ENCODE measurements at places on chromosomes 7 and 10.

- DNase-seq: no peak
Observed at GRCh38 chr7:75813084-75813483, 522 bp downstream of the CCL24 start.

- DNase-seq: no peak
Observed at GRCh38 chr7:85239109-85239508, 52.3 kb upstream of the SEMA3D start.

DNA sequence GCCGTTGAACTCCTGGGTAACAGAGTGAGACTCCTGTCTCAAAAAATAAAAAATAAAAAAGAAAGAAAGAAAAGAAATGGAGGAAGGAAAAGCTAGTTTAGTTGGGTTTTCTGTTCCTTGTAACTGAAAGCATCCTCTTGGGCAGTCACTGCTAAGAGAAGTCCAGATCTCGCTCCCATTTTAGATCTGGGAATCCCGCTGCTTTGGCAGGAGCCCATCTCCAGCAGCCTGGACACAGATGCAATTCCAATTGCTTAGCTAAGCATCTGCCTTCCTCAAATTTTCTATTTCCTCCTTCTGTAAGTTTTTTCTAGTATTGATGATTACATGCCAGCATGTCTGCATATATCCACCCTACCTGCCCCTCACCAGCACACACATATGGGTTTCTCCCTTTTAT, 54.1 kb downstream of the DENND2A start:
- peak; percentile 75 for DNase-seq

DNA sequence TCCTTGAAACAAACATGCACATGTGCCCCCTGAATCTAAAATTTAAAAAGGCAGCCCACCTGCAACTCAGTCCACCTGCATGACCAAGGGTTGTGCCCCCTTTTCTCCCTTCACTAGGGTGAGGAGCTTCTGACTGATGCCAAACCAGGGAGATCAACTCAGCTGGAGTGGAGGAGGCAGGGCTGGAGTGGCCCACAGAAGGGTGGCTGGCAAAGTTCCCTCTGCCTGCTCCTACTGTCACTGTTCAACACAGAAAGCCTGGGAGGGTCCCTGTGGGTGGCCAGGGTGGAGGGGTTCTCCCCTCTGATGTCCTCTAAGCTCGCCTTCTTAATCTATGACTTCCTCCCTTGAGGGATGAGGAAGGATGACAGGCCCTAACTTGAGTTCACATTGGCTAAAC, 55.7 kb upstream of the ANTXRL start:
- DNase-seq: no peak

DNA sequence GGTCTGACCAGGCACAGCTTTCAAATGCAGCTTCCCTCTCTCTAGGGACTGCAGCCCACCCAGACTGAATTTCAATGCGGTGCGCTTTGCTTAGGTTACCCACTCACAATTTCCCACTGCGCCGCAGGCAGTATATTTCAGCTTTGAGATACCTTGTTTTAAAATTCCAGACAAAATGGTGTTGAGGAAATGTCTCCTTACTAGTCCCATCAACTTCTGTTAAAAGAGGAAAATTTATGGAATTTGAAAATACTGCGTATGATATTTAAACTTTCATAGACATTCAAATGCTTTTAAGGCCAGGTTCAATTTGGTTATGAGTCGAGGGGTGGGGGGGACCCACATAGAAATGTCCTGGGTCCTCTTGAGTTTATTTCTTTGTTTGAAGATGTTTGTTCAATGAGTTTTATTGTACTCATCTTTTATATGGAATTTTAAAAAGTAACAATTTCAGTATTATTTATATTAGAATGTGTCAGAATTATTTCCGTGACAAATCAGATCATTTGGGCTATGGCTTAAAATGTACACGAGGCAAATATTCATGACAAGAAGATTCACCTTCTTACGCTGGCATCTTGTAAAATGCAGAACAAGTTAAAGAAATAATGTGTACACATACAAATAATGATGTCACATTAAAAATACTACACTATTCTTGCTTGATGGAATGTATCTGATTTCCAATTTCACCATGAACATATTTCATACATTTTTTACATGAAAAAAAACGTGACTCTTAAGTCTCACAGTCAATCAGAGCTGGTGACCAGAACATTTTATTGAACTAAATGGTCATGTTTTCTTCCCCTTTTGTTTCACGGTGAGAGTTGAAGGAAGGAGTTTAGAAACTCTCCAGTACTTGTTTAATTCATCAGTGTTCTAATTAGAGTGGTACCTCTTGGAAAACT, 1.3 kb downstream of the IKZF1 start:
- no peak for DNase-seq

DNA sequence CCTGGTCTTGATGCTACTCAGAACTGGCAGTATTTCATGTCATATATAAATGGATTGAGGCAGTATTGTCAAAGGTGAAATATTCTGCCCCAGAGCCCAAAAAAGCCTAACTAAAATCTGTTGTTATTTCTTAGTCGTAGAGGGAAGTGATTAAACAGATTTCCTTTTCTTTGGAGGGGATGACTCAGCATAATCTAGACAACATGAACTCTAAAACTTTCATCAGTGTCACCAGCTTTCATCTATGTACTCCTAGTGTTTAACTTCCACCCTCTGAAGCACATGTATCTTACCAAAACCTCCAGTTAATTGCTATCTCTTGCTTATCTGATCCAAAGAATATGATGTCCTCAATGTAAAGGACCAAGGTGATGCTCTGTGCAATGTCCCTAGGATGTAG, 97.1 kb upstream of the ARID5B start:
- no peak for DNase-seq

DNA sequence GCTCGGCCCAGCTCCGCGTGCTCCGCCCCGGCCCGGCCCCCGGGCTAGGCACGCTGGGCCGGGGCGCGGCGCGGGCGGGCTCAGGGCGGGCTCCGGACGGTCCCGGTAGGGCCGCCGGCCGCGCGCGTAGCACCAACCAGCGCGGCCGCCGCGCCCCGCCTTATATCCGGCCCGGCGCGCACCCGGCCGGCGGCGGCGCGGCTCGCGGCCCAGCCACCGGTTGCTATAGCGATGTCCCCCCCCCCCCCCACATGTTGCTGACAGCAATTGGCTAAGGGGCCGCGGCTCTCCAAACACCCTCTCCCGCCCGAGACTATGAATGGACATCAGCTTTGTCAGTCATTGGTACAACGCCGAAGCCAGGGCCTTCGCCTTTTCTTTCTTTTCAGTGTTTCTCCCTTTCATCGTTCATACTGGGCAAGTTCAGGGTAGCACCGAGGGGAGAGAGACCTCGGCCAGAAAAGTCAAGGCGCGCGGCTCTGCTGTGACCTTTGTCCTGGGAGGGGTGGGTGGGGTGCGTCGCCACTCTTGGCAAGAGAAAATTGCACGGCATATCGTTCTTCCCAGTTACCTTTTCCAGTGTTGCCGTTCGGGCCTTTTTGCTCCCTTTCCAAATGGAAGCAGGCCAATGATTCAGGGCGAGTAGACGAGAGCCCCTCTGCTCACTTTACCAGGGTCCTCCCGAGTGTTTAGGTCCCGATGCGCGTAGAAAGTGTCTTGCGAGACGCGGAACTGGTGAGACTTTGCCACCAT, 354.2 kb downstream of the DNAJB6 start:
- DNase-seq: peak; percentile 83

DNA sequence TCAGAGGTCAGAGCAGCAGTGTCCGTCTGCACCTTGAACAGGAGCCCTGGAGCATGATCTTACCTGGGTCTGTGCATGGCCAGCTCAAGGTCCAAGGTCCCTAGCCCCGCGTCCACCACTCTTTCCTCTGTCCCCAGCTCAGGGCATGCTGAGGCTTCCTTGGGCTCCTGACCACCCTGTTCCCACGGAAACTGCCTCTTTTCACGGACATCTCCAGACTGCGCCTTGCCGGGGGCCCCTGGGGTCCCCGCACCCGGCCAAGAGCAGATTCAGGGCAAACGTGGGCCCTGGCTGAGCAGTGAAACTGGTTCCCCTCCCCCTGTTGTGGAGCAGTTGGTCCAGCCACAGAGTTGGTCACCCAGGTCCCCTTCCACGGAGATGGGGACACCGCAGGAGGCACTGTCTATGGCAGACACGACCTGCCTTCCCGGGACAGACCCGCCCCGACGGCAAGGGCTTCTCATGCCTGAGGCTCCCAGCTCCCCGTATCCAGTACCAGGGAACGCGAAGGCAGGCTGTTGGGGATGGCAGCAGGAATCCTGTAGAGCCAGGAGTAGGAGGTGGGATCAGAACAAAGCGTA, 217.4 kb upstream of the PPP2R2D start:
- no peak for DNase-seq

- DNase-seq: peak; percentile 65
Observed at GRCh38 chr7:94323844-94324243, 70.9 kb upstream of the COL1A2 start.

DNA sequence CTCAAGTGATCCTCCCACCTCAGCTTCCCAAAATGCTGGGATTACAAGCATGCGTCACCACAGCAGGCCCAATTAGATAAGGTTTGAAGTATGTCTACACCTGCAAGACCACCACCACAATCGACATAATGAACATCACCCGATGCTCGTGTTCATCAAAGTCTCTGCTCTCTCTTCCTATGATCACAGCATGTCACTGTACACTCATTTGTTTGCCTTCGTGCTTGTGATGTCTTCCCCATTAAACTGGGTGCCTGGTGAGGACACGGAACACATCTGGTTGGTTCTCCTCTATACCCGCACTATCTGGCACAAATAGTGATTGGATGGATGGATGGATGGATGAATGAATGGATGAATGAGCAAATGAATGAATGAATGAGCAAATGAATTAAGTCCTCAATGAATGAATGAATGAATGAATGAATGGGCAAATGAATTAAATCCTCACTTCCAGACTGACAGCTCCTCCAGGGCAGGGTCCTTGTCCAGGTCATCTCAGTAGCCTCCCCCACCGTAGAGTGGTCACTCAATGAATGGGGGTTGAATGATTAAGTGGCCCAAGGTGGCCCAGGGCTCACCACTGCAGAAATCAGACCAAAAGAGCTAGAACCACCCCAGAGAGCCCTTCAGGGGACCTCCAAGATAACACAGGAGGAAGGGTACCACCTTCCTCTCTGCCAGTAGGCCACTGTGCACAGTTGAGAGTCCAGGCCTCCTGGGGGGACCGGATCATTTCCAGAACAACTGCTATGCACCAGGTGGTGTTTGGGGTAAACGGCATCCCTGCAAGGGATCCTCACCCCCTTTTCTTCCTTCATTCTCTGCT, 101.9 kb upstream of the TNRC18 start:
- peak; percentile 33 for DNase-seq

DNA sequence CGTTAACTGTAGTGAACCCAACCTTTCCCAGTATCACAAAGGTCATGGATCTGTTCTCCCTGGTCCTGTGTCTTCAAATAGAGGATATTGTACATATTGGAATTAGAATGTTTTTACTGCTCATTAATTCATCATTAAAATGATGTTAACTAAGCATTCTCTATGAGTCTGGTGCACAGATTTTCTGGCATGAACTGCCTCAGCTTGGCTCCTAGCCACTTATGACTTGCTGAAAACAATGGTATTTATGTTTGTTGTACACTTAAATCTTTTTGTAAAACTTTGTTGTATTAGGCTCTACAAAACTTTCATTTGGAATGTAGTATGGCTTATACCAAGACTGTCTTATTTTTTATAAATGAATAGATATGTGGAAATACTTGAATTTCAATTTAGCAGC, 329.4 kb downstream of the TFEC start:
- no peak for DNase-seq

DNA sequence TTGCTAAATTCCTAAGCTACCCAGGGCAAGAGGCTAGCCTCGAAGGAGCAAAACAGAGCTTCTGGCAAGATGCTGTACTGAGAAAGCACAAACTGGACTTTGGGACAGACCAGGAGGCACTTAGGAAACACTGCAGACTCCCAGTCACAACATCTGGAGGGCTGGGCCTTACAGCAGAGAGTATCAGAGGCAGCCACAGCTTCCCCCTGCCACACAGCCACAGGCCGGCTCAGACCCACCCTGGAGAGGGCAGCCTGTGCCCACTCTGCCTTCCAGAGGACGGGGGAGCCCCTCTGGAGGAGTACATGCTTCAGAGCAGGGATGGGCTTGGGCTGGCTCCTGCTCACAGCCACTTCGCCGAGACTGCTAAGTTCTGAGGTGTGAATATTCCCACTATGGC, 17.4 kb downstream of the ESYT2 start:
- no peak for DNase-seq

DNA sequence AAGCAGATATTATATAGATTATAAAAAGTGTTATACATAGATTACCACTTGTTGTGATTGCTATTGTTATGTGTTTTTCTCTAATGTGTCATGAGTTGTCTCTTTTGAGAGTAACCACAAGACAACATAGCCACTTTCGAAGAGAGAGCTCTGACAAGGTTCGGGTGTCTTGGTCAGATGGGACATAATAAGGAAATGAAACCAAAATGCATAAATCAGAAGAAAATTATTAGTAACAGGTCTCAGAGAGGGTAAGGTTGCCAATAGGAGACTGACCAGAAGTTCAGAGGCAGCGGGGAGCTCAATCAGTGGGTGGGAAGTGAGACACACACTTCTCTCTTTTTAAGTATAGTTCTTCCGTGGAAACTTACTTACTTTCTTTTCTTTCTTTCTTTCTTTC, 639.2 kb upstream of the POT1 start:
- no peak for DNase-seq

GRCh38 chr7:23898619-23899018, 188.6 kb downstream of the STK31 start:
- DNase-seq: no peak

- DNase-seq: no peak
Observed at GRCh38 chr10:63631991-63632390, 110.8 kb downstream of the REEP3 start.

GRCh38 chr10:30840395-30841050, 191.1 kb downstream of the ZNF438 start:
- peak; percentile 90 for DNase-seq

DNA sequence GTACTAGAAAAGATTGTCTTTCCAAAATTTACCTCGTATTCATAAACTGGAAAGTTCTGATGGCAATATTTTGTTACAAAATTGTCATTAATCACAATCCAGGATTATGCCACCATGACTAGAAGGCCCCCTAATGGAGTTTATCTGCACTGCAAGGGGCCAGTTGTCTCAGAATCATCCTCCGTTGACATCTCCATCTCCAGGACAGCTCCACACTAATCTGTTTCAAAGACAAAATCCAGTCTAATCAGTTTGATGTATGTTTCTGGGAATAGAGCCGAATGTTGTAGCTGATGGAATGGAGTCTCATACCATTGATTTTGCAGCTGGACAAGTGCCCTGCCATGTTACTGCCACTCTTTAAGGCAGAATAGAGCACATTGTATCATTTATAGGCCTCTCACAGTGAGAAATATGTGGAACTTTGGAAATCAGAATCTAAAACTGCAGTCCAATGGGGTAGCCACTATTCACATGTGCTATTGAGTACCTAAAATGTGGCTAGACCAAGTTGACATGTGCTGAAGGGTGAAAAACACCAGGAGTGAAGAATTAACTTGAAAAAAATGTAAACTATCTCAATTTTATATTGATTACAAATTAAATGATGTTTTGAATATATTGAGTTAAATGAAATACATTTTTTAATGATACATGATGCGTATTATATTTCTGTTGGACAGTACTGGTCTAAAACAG, 38.3 kb upstream of the TOMM7 start:
- DNase-seq: no peak

Data from femur (tissue), 1 donor.